T-helper 22 cell (primary cell): ENCODE measurements at places on chromosomes 16 and 17.

DNA sequence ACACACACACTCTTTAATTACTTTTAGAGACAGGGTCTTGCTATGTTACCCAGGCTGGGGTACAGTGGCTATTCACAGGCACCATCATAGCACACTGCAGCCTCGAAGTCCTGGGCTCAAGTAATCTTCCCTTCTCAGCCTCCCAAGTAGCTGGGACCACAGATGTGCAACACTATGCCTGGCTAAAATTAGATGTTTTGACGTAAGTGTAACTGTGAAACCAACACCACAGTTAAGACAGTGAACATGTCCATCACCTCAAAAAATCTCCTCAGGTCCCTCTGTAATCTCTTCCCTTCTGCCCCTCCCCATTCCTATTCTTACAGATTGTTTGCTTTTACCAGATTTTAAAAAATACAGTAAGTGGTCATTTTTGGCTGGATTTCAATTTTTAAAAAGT is 66.7 kb downstream of the RPGRIP1L start:
- no peak for DNase-seq

DNA sequence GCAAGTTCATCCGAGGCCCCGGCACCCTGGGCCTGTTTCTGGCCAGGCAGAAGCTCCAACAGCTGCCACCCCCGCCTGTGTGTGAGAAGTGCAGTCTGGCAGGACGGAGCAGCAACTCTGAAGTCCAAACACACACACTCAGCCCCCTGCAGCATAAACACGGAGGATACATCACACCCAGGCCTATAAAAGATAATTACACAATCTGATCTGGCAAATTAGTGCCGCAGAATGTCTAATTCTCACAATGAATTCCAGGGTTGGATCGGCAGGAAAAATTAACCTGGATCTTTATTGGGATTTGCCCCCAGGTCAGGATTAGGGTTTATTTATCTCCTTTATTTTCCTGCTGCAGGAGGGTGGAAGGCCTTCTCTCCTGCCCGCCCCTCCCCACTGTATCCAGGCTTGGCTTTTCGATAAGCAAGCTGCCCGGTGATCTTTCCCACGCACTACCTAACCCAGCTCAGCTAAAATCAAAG is 311.4 kb downstream of the SOX9 start:
- DNase-seq = no peak

GRCh38 chr16:66275775-66276428 is 90.6 kb upstream of the CDH5 start:
- no peak for DNase-seq

DNA sequence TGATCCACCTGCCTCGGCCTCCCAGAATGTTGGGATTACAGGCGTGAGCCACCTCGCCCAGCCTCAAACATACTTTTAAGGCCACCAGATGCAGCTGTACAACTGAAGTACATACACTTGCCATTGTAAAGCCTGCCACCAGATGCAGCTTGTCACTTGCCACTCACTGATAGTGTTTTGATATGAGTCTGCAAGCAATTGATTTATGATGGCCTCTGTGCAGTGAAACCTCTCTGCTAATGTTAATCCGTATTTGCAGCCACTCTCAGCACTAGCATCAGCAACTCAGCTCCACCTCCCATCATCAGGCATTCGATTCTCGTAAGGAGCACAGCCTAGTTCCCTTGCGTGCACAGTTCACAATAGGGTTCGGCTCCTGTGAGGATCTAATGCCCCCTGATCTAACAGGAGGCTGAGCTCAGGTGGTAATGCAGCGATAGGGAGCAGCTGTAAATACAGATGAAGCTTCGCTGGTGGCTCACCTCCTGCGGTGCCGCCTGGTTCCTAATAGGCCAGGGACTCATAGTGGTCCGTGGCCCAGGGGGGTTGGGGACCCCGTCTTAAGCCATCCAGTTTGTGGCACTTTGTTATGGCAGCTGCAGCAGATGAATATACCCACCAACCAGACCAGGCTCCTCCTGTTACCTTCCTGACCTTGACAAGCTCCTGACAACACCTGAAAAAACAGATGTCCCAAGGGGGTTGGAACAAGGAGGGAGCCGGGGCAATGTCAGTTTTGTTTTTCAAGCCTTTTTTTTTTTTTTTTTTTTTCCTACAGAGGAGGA is 1.3 kb upstream of the HERPUD1 start:
- no peak for DNase-seq

DNA sequence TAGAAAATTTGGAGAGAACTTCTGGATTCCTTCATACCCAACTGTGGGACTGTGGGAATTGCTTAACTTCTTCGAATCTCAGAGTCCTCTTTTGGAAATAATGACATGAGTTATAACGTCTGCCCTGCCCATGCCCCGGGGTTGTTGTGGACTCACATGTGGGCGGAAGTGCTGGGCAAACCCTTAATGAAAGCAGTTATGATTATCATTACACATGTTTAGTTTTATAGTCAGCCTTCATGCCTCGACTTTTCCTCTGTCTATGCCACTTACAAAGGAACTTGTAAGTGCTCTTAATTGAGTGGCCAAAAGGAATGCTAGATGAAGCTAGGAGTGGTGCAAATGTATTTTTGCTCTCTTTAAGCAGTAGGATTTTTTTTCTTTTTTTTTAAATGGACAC is 3.9 kb downstream of the KRT27 start:
- DNase-seq = no peak

- no peak for DNase-seq
Observed at GRCh38 chr17:79000396-79001189, 9.0 kb downstream of the CANT1 start.

DNA sequence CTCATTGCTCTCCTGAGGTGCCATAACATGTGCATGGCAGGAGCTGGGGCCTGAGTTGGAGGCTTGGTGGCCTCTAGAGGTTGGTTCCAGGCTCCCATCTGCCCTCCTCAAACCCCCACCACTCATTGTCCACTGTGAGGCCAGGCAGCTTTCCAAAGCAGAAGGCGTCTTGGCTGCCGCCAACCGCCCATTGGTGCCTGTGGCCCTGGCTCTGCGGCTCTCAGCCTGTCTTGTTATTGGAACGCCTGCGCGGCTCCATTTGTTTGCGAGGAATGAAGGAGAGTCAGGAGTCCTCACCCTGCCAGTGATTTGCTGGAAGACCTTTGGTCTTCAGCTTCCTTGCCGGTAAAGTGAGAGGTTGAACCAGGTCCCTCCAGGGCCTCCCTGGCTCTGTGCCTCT is 43.6 kb downstream of the OR1D5 start:
- no peak for DNase-seq

DNA sequence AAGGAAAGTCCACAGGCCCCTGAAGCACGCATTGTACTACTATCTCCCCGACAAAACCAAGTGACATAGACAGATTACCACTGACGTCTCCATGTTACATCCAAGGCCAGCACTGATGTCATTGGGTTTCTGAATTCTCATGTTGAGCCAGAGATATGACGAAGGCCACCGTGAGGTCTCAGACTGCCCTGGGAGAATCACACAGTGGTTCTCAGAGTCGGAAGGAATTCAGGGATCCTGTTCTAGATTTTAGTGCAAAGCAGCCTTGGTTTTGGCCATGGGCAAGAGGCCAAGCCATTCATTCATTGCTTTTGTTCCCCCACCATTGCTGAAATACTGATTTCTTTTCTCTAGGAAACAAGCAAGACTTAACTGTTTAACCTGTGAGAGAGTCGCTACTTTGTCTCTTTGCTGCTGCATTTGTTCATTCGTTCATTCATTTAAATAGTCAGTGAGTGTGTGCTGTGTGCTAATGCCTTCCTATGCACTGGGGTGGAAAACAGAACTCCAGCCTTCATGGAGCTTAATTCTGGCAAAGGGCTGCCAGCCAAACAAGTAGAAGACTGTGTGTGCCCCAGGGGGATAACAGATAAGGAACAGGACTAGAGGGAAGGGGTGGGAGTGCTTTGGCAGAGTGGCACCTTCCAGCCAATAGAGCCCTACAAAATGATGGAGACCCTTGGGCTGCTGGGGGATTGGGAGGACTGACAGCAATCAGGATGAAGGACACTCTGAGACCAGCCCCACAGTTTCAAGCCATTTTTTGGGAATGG is 222.3 kb downstream of the MSI2 start:
- DNase-seq = no peak
